IMR-90 (cell line): ENCODE measurements at places on chromosomes 7 and 10. TPM values are rescaled to one million over a fixed set of nuclear protein-coding genes. Genes with fewer than 3 reads are reported as not detected.
A peak's percentile ranks its signal among the peaks of the same experiment; 100 is the strongest.

The EN2 gene
- total RNA-seq, result not detected in 2 replicates

The GNGT1 gene
- total RNA-seq, result not detected in 2 replicates

The PRDX3 gene
- total RNA-seq, result 169 and 195 TPM in 2 replicates

The AKR1C8 gene
- total RNA-seq, result not detected in 2 replicates

The NPTX2 gene
- under 0.01 TPM in 2 replicates for total RNA-seq

- peak; percentile 61 for DNase-seq
These were observed 593.1 kb downstream of the SORCS1 start for GRCh38 chr10:106571192-106571946.

DNA sequence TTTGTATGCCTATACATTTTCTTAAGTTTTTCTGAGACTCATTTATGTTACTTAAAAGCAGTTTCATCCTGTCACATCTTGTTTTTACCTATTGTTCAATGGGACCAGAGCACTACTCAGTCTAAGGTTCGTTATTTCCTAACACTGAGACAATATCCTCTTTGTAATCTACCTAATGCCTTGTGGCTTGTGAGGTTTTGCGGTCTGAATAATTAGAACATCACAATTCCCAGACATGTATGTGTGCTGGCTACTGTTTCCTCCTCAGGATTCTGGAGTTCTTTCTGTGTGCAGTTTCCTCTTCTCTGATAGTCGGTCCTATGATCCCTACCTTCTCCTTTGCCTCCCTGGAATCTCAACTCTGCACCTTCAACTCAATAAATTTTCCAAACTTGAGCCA, 620.2 kb downstream of the ANKRD7 start:
- DNase-seq, result no peak

DNA sequence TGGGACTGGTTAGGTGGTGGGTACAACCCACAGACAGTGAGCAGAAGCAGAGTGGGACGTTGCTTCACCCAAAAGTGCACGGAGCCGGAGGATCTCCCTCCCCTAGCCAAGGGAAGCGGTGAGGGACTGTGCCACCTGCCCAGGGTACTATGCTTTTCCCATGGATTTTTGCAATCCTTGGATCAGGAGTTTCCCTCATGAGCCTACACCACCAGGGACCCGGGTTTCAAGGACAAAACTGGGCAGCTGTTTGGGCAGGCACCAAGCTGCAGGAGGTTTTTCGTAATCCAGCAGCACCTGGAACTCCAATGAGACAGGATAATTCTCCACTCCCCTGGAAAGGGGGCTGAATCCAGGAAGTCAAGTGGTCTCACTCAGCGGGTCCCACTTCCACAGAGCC, 209.1 kb upstream of the CXCL12 start:
- no peak for DNase-seq

DNA sequence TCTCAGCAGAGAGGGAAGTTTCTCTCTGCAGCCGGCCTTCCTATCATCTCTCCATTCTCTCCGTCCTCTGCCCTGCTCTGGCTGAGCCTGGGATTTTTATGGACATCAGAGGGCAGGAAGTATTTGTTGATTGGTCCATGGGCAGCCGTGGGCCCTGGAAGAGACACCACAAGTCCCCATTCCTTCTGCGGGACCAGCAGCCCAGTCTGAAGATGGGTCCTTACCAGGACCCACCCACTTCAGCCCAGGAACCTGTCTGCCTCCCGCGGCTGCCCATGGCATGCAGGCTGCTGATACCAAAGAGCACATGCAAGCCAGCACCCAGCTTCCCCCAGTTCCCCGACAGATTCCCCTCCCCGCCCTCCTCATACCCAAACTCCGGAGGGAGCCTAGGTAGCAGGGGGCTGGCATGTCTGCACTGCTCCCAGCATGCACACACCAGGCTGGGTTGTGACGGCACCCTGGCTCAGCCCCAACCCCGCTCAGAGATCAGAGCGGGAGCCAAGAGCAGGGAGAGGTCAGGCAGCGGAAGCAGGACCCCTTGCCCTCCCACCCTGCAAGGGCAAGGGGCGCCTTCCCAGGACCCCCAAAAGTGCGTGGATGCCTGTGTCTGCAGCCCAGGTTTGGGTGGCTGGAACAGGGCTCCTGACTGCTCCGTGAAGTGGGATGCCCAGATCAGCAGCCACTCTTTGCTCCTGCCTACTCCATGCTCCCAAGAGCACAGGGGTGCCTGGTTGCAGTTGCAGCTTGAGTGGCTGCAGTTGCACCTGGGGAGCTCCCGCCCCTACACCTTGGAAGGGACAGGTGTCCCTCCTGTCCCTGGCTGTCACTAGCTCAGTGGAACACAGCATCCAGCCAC, 538.6 kb upstream of the POT1 start:
- no peak for DNase-seq

DNA sequence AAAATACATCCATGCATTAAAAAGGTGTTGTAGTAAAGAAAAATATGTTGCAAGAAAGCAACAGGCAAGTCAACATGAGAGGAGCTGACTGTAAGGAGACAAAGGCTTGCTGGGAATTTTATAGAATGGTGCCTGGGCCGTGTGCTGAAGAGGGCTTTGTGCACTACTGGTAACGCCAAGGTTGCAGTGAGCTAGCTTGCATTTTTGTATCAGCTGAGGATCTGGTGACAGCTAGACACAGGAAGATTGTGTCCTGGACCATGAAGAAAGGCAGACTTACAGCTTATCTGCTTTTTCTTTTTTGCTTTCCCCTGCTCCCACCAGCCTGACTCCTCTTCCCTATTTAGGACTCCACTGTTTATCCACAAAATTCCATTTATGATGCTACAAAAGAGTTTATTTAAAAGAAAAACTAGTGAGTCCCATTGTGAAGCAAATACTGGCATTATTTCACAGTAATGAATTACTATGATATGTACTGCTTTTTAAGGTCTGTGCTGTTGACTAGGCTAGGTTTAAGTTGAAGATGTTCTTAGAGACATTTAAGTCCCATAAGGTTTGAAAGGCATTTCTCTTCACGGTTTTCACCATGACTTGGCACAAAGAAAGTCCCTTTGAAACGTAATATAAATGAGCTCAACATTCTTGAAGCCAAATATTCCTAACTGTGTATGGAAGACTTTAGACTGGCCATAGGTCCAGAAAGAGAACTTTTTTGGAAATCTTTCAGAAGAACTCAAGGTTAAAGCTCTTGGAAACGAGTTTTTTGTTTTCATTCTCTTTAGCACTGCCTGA, 88.6 kb downstream of the SEC23IP start:
- no peak for DNase-seq

GRCh38 chr10:30751678-30752331, 122.3 kb upstream of the LYZL2 start:
- peak; percentile 75 for DNase-seq

DNA sequence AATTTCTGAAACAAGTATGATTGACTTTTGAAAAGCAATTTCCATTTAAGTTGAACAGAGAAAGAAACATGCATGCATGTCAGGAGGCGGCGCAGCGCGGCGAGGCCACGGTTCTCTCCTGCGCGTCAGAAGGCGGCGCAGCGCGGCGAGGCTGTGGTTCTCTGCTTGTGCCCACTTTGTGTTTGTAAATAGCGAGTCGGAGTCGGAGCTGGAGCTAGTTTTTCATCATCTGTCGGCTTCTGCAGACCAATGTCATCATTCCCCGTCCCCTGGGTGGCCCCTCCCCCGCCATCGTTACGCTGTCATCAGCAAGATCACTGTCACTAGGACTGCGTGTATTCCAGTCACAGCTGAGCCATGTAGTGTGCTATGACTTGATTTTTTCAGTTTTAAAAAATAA, 49.2 kb downstream of the INPP5A start:
- DNase-seq, result no peak

- peak; percentile 81 for DNase-seq
These were observed 157.3 kb downstream of the SND1 start for GRCh38 chr7:127809261-127809702.

DNA sequence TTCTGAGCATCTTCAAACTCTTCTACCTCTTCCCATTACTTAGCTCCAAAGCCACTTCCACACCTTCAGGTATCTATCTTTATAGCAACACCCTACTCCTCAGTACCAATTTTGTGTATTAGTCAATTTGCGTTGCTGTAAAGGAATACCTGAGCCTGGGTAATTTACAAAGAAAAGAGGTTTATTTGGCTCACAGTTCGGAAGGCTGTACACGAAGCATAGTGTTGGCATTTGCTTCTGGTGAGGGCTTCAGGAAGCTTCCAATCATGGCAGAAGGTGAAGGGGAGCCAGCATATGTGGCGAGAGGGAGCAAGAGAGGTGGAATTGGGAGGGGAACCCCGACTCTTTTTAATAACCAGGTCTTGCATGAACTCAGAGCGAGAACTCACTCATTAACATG, 17.6 kb upstream of the CRYGN start:
- no peak for DNase-seq

- DNase-seq, result no peak
These were observed 263.3 kb downstream of the TNS3 start for GRCh38 chr7:47318395-47319182.

GRCh38 chr7:109552017-109552416, 982.3 kb downstream of the DNAJB9 start:
- no peak for DNase-seq

DNA sequence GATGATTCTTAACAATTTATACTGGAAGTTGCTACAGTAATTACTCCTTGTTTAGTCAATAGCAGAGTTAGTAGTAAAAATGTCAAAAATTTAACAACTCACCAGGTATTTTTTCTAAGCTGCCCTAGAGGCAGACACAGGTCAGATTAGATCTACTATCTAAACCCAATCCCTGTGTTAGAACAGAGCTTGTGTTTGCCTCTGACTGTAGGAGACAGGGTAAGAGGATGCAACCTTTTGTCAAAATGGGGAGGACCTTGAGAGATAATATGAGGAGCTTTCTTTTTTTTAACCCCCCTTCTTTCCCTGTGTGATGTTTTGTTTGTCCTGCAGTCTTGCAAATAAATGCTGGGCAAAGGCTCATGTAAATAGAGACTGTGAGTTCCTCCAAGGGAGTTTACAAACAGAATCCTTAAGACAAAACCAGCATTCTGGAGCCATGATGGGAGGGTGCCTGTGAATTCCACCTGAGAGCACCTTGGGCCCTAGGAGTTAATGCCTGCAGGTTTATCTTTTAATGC, 353.1 kb downstream of the GATA3 start:
- DNase-seq, result no peak

- DNase-seq, result no peak
These were observed 44.0 kb downstream of the LDB3 start for GRCh38 chr10:86712317-86712707.

DNA sequence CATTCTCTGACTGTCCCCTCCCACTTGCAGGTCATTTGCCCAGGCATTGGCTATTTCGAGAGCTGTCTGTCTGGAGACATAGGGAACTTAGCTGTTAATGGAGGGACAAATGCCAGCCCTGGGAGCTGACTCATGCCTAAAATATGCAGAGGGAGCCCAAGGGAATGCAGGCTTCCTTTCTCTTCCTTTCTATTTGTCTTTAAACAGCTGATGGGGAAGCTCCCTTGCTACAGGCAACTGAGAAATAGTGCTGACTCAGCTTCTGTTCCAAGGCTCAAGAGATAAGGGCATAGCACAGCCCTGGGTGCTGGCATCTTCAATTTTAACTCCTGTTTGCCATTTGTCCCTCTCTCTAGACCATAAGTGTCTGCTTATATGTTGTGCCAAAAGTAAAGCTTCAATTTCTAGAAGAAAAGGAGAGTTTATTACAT, 82.7 kb upstream of the C1GALT1 start:
- DNase-seq, result peak; percentile 83
